ENCODE measurements at places on chromosomes 1 and 21.

DNA sequence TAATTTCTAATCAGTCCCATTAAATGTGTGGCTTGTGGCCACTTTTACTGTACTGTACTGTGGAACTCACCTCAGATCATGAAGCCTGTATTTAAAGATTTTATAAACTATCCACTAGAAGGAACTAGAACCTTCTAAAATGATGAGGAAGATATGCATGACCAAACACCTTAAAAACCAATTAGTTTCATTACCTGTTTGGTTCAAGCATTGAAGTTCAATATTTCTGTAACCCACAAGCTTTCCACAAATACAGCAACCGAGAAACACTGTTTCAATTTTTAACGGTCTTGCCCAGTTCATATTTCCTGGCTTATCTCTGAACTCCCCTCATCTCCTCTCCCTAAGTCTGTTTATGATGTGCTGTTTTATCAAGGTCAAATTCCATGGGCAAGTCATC is 264.3 kb upstream of the PLD5 start:
- DNase-seq = no peak

DNA sequence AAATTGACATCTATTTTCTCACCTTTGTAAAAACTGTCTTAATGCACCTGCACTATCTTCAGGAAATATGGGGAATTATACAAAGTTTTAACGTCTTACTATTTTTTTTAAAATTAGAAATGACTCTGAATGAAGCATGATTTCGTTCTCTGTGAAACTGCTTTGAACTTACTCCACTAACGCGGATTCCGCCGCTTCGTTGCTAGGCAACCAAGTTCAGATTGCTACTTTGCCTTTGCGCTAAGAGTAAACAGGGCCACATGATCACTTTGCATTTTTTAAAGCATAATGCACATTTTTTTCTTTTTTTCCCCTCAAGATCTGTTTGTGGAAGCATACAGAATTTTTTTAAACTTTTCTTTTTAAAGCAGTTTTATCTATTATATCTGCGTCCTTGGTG is 690.5 kb downstream of the BRINP3 start:
- DNase-seq = no peak

- no peak for DNase-seq
Observed at GRCh38 chr1:183155939-183156338, 30.1 kb upstream of the LAMC2 start.

GRCh38 chr1:18134324-18135046 is 26.9 kb downstream of the IGSF21 start:
- DNase-seq = no peak

DNA sequence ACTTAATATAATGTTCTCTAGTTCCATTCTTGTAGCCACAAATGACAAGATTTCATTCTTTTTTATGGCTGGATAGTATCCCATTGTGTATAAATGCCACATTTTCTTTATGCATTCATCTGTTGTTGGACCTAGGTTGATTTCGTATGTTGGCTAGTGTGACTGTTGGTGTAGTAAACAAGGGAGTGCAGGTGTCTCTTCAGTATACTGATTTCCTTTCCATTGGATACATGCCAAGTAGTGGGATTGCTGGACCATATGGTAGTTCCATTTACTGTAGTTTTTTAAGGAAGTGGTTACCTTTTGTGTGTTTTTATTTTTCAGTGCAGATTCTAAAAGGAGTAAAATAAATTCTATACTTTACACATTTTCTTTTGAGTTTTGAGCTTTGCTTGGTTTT is 5.7 kb downstream of the PARK7 start:
- no peak for DNase-seq

DNA sequence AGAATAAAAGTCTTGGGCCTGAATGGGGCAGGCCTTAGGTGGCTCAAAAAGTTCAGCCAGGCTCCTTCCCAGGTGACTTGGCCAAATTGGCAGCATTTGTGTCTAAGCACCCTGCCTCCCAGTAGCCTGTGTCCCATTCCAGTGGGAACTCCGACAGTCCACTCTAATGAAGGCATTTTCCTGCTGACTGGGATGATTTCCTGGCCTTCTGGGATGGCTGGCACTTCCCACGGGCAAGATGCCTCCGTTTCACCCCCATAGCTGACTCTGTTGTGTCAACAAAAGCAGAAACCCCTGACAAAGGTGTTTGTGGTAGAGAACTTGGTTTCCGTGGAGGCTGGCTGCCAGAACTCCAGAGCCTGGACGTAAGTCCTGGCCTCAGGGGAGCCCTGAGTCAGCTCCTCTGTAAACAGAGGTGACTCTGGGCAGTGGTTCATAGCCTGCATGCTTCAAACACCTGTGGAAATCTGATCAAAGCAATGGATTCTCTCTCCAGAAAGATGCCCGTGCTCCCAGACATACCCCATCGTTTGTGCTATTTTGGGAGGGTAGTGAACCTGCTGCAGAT is 36.6 kb downstream of the WNT3A start:
- no peak for DNase-seq

DNA sequence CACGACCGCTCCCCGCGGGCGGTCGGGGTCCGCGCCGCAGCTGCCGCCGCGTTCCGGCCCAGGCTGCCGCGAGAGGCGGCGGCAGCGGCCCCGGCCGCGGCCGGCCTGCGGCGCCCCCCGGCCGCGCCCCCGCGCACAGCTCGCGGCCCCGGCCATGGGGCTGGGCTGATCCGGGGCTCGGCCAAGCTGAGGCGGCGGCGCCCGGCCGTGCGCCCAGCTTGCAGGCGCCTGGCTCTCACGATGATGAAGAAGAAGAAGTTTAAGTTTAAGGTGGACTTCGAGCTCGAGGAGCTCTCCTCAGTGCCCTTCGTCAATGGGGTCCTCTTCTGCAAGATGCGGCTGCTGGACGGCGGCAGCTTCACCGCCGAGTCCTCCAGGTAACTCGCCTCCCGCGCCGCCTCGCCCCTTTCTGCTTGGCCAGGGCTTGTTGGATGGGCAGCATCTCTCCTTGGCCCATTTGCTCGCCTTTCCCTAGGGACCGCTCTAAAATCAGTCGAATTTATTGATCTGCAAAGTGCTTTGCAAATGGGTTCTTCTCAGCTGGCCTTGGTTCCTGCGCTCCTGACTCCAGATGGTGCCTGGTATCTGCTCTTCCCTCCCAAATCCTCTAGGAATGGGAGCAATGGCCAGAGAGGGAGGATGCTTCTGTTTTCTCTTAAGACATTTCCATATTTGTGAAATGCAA is 431 bp downstream of the EEIG2 start:
- peak; percentile 32 for DNase-seq

GRCh38 chr1:26357121-26357602 is 3.2 kb upstream of the CRYBG2 start:
- no peak for DNase-seq

- DNase-seq = no peak
Observed at GRCh38 chr1:183675381-183675780, 22.3 kb upstream of the APOBEC4 start.

GRCh38 chr1:202642619-202643291 is 67.5 kb downstream of the SYT2 start:
- DNase-seq = no peak

- DNase-seq = peak; percentile 92
Observed at GRCh38 chr1:230642263-230642959, at the start of gene COG2. Gene COG2 (plus strand): TSS chr1:230642481. CDS start chr1:230642607, 126 bp downstream.

DNA sequence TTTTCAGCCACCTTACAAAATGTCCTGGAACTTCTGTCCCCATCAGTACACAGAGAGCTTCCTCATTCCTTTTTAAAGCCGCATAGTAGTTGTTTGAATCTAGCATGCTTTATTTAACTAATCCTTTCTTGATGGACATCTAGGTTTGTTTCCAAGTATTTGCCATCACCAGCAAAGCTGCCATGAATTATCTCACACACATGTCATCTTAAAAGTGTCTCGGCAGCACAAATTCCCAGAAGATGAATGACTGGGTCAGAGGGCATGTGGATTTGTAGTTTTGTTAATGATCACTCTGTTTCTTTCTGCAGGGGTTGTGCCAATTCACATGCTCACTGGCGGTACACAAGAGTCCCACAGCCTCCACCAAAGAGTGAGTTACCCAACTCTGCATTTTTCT is 68.3 kb downstream of the CLIC6 start:
- no peak for DNase-seq

DNA sequence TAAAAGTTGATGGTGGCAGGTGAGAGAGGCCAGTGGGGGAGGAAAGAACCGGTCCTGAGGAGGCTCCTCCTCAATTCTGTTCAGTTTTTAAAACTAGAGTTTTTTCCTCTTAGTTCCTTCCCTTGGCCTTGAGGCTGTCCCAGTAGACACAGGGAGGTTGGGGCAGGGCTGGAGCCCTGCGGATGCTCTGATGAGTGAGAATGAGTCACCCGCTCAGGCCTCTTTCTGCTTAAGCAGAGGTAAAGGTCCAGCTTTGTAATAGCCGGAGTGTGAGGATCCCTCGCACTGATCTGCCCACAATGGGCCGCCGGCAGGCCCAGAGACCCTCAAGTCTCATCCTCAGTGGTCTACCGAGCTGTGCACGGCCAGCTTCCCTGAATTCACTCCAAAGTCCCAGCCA is 49.6 kb upstream of the IRF2BP2 start:
- DNase-seq = no peak

DNA sequence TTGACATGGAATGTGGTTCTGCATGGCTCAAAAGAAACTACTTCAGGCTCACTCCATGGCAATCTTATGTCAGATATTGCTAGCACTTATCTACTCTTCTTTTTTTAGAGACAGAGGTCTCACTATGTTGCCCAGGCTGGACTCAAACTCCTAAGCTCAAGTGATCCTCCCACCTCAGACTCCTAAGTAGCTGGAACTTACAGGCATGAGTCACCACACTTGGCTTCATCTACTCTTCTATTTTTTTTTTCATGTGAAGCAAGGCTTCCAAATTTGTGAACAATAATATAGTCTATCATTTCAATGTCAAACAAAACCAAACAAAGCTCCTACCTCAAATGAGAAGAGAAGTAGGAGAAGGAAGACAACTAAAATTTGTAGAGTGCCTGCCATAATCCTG is 7.5 kb upstream of the PSEN2 start:
- DNase-seq = no peak

- DNase-seq = no peak
Observed at GRCh38 chr21:21387916-21388315, 389.7 kb downstream of the NCAM2 start.
